COR-L47 (cell line): ENCODE measurements at places on chromosomes 5 and 9.

GRCh38 chr9:94971378-94972131 is 245.1 kb downstream of the AOPEP start:
- DNase-seq: no peak

DNA sequence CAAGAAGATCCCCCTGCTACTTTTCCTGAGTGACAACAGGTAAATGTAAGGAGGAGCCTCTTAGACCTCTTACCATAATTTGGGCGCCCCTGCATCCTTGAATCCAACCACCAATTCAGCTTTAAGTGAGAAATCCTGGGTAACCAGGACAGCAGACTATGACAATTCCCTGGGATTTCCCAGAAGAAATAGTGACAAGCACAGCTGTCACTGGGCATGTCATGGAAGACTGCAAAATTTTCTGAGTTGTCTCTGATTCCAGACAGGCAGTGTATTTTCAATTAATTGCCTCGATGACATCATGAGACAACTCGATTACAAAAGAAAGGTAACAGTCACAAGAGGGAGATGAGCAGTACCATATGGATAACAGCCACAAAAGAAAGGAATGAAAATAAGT is 256.9 kb downstream of the BNC2 start:
- no peak for DNase-seq

DNA sequence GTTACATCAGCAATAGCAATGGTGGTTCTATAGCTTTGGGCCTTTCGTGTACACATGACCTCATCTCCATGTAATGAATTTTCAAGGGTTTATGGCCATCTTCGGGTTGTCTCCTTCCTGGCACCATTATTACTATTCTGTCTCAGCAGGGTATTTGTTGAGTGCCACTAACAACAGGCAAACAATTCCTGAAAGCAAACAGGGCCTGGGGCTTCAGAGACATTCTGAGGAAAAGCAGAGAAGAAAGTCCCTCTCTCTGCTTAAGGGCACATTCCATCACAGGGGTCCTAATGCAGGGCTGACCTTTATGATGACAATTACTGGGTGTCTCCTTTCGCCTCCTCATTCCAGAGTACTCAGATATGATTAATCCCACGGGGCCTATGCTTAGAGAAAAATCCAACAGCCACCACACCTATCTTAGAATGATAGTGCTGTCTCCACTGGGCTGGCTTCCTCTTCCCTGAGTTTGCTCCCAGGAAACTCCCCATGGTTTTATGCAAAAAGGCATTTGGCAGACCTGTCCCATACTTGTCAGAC is 540.2 kb upstream of the ZNF462 start:
- no peak for DNase-seq

- no peak for DNase-seq
Measured at GRCh38 chr9:79284081-79284480, 287.7 kb upstream of the TLE4 start.

DNA sequence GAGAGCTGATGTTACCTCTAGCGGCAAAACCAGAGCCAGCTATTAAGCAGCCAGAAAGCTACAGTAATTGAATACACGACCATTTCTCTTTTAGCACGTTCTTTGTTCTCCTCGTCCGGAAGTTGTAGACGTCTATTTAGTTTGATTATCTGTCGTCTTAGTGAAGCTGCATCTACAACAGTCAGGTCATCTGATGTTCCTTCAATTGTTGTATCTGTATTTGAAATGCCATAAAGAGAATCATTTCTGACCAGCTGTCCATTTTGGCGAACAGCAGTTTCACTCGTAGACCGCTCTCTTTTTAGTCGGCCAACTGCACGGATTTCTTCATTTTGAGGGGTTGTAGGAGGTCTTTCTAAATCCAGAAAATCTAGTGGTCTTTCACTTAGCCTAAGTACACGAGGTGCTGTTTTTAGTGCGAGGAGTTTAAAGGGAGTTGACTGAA is 12.6 kb downstream of the PDE6A start:
- DNase-seq: peak; percentile 14

DNA sequence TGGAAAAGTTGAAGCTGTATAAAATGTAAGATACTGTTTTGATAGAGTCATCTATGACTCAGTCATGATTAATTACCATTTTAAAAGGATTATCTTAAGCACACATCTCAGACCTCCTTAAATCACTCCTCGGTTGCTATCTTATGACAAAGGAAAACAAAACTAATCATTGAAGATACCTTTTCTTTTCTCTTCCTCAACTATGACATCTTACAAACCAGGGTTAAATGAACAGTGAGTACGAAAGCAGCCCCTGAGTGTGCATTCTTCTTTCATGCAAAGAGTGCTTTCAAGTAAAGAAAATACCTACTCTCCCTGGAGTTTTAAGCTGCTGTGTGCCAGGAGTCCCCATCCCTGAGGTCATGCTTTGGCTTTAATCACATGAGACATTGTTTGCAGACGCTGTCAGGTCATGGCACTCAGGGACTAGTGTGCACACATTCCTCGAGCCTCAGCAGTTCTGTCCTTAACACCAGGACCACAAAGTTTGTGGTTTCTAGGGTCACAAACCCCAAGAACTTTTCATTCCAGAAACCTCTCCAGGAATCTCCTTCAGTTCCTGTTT is 86.7 kb upstream of the ICE1 start:
- no peak for DNase-seq

GRCh38 chr5:179153921-179154345 is 93.8 kb downstream of the ZNF354C start:
- DNase-seq: no peak

DNA sequence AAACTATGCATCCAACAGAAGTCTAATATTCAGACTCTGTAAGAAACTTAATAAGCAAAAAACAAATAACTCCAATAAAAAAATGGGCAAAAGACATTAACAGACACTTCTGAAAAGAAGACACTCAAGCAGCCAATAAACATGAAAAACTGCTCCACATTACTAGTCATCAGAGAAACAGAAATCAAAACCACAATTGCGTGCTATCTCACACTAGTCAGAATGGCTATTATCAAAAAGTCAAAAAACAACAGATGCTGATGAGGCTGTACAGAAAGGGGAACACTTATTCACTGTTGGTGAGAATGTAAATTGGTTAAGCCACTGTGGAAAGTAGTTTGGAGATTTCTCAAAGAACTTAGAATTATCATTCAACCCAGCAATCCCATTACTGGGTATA is 101.2 kb upstream of the TRIM32 start:
- DNase-seq: no peak

GRCh38 chr9:23447166-23447565 is 378.9 kb downstream of the ELAVL2 start:
- DNase-seq: peak; percentile 3

DNA sequence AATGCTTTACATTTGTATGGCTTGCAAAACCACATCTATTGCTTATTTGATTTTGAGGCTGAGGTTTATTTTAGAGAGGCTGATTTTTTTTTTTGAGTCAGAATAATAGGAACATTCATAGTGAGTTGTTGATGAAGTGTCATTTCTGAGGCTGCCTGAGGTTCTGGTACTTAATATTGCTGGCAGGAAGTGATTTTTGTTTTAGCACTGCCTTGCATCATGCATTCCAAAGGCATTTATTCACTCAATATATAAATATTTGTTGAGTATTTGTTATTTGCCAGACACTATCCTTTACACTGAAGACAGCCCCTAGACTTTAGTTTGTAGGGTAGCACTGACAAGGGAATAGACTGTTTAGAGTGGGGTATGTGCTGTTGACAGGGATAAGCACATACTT is 2.7 kb downstream of the RNF20 start:
- no peak for DNase-seq

DNA sequence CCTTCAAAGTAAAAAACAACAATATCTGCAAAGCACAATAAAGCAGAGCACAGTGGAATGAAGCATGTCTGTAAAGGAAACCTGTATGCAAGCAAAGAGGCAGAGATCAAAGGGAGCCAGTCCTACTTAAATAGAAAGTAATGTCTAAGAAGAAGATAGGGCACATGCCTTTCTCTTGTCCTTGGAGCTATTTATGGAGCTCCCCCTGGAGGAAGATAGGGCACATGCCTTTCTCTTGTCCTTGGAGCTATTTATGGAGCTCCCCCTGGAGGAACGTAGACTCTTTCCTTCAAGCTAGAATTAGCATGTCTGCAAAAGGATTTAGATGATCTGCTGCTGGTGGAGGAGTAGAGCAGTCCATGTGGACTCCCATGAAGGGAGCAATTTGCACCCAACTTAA is 168.1 kb upstream of the RASEF start:
- no peak for DNase-seq

DNA sequence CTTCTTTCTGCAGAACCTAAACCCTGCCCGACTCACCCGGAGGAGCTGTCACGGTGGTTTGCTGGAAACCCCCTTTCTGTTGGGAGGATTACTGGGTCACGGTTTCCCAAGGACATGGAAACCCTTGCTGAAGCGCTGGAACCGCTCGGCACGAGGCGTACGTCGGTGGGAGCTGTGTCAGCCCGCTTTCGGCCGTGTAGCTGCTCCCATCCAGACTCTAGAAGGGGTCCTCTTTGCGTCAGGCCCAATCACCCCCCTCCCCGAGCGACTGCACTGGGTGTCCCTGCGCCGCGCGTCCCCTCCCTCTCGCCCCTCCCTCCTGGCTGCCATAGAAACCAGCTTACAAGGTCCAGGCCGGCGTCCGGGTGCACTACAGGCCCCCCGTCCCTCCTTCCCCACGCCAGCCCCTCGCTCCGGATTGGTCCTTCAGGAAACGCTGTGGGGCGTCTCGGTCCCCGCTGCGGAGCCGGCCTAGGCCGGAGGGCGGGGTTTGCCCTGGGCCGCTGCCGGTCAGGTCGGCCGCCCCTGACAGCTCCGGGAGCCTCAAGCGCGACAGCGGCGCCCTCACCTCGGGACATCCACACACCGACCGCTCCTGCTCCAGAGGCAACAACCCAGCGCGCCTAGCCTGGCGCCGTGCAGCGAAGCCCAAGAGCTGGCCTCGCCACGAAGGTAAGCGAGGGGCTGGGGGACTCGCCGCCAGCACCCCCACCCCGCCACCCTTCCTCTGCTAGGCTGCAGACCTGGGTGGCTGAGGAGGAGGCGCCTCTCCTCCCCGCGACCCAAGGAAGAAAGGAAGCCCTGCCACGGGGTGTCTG is at the start of gene NIM1K:
Gene NIM1K, plus strand, starts transcription at position 486 of the 818 bp plus-strand sequence. CDS start 53,551 bp downstream, outside the sequence.
- DNase-seq: peak; percentile 50

DNA sequence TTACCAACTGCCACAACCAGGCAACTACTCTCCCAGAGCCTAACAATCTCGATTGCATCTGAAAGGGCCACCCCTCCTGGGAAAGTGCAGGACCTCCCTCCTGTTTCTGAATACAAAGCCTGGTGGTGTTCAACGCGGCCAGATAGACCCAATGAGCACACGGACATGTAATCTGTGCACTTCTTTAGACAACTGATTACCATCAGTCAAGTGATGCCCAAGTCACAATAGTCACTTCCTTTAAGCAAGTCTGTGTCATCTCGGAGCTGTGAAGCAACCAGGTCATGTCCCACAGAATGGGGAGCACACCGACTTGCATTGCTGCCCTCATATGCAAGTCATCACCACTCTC is 739 bp downstream of the C9orf72 start:
- peak; percentile 32 for DNase-seq

DNA sequence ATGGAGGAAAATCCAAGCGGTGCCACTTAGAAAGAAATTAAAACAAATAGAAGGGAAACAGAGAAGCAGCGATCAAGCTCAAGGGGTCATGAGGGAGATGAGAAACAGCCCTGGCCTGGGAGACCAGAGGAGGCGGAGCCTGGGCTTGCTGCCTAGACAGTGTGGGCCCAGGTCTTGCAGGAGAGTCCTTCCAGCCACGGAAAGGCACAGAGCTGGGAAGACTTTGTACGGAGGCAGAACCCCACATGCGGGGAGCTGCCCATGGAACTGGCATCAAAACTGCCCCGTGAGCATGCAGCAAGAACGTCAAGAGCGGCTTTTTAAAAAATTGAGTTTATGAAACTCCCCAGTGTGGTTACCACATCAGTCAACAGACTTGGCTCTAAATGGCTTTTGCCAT is 119.4 kb downstream of the IRX1 start:
- DNase-seq: no peak

GRCh38 chr9:136312436-136312835 is 8.5 kb upstream of the CCDC187 start:
- no peak for DNase-seq

GRCh38 chr5:6181147-6181729 is 197.1 kb downstream of the MED10 start:
- DNase-seq: no peak

GRCh38 chr9:130265431-130266235 is at the start of gene HMCN2:
TSS of gene HMCN2 (plus strand) at chr9:130265760. CDS start at chr9:130265879, 119 bp downstream.
- no peak for DNase-seq

DNA sequence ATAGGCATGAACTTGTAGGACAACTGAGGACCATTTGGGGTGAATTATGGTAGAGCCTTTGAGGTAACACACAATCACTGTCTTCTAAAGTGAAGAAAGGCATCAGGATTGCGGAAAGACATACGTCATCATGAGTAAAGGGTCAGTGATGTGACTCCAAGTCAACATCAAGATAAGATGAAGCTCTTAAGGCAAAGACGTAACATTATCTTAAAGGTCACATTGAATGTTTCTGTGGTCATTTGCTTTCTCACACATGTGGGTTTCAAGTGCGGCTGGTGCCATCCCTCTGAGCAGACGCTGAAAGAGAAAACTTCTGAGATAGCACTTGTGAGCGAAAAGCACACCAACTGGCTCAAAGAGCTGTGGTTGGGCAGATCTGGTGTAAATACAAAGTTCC is 63.3 kb upstream of the GRAMD2B start:
- no peak for DNase-seq

- no peak for DNase-seq
Measured at GRCh38 chr5:95216136-95216955, 68.5 kb downstream of the MCTP1 start.

DNA sequence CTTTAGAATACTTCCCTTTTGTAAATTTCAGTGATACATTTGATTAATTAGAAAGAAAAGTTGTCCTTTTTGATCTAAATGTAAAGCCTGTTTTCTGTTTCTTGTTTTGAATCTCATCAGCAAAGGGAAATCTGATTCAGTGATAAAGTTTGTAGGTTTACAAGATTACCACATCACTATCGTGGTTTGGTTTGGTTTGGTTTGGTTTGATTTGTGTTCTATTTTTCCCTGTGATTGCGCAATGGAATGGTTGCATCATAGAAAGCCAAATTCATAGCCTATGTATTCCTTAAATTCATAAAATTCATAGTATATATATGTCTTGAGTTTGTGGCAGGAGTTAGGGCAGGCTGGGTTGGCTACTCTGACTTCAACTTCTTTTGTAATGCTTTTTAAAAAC is 15.2 kb downstream of the SRFBP1 start:
- DNase-seq: no peak

- peak; percentile 26 for DNase-seq
Measured at GRCh38 chr5:6712142-6712576, 1.1 kb upstream of the TENT4A start.

DNA sequence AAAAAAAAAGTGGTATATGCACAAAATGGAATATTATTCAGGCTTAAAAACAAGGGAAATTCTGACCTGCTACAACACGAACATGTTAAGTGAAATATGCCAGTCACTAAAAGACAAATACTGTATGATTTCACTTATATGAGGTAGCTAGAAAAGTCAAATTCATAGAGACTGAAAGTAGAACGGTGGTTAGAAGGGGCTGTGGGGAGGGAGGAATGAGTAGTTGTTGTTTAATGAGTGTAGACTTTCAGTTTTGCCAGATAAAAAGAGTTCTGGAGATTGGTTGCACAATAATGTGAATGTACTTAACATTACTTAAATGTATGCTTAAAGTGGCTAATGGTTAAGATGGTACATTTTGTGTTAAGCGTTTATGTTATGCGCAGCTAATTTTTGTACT is 79.5 kb upstream of the IL12B start:
- no peak for DNase-seq

- DNase-seq: no peak
Measured at GRCh38 chr9:14006386-14007187, 307.4 kb downstream of the NFIB start.

GRCh38 chr5:37055383-37055990 is 178.9 kb downstream of the NIPBL start:
- DNase-seq: no peak

GRCh38 chr5:140011297-140011802 is 31.7 kb downstream of the NRG2 start:
- no peak for DNase-seq
